ENCODE measurements at places on chromosomes 7 and 10.

GRCh38 chr7:44289341-44290251 is 35.8 kb downstream of the CAMK2B start:
- no peak for DNase-seq

DNA sequence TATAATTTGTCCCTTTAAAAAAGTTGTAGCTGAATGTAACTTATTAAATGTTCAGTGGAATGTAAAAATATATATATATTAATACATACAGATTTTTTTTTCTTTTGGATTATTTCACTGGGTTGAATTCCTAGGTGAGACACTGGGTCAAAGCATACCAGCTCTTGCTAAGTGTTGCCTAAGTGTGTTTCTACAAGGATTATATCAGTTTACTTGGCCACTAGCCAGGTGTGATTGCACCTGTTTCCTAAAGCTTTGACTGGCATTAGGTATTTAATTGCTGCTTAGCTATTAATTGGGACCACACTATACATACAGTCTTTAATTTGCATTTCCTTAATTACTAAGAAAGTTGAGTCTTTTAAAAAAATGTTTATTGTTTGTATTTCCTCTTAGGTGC is 5.5 kb upstream of the ELOVL3 start:
- DNase-seq: no peak

DNA sequence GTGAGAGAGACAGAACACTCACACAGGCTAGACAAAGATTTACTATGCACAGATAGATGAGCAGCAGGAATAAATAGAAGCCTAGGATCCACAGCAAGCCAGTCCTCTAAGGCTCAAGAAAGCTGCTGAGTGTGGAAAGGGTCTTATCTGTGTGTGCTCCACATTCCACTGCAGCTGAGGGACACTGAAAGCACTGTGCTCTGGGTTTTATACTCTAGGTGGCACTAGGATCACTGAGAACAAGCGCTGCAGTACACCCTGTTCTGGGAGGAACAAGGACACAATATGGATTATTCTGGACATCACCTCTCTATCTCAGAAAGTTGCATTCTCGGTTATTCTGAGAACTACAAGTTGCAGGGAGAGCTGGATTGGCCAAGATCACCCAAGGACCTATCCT is 4.9 kb upstream of the KLHL7 start:
- no peak for DNase-seq

DNA sequence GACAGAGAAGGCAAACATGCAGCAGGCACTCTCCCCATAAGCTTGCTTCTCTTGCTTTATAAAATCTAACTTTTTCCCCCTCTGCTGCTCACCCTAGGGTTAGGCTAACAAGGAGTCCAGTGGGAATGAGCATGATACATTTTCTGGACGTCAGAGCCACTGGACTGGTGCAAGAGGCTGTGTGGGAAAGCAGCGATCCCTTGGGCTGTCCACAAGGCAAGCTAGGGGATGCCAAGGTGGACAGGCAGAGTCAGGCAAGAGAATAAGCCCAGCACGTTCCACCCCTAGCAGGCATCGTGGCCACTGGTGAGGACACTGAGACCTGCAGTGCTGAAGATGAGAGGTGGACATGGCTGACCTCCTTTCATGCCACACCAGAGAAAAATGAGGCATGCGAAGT is 290.9 kb upstream of the ZMIZ1 start:
- no peak for DNase-seq

DNA sequence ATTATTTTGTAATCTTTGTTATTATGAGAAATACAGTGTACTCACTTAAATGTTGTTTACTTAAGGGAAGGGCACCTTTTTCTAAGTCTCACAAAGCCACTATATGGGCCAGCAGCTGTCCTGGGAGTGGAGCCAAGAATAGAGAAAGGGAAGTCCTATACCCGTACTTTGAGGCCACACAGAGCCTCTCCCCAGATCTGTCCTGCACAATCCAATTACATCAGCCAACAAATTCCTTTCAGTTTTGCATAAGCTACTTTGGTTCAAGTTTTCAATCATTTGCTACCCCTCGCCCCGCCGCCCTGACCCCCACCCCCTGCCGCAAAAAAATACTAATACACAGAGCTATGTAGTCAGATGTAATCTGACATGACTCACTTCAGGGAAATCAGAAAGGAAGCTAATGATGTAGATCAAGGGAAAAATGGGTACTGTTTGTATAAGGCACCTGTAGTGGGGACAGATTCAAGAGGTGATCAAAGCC is 297.4 kb upstream of the NEBL start:
- no peak for DNase-seq

DNA sequence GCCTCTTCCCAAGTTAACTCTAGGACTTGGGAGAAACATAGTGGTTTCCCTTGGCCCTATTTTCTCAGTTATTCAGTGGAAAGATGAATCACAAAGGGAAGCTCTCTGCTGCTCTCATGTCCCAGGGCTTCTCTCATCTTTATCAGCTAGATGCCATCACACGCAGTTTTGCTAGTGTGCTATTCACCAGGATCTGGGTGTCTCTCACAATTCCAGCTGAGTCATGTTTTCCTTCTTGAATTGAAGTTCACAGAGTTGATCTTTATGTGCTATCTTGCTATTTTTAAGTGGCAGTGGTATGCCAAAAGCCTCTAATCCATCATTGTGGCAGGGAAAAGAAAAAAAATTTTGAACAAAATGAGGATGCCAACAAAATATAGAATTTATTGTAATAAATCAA is 101.3 kb downstream of the TWIST1 start:
- no peak for DNase-seq

- DNase-seq: no peak
Measured at GRCh38 chr7:1591396-1591795, 21.6 kb upstream of the PSMG3 start.

- DNase-seq: no peak
Measured at GRCh38 chr7:90749774-90750173, 153.7 kb downstream of the CDK14 start.

DNA sequence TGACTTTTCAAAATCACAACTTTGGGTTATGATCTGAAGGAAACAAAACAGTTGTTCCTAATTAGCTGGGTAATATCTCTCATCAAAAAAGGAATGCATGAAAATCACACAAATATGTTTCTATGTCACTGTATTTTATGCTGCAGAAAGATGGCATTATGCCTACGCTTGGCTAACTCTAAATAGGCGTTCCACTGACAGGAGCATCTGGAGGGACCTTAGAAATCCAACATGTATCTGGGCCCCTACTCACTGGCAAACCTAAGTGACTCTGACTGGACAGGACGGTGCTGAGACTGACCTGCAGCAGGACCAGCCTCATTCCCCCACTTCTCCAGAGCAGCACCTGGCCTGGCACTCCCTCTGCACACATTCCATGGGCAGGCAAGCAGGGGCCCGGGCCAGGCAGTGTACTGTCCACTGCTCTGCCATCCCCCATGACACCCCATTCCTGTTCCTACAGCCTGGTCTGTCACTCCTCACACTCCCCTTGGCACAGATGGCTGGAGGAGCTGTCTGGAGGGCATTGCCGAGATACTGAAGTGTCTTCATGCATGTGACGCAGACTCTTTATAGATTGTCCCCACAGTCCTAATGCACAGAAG is 2.6 kb upstream of the MYL7 start:
- DNase-seq: no peak

DNA sequence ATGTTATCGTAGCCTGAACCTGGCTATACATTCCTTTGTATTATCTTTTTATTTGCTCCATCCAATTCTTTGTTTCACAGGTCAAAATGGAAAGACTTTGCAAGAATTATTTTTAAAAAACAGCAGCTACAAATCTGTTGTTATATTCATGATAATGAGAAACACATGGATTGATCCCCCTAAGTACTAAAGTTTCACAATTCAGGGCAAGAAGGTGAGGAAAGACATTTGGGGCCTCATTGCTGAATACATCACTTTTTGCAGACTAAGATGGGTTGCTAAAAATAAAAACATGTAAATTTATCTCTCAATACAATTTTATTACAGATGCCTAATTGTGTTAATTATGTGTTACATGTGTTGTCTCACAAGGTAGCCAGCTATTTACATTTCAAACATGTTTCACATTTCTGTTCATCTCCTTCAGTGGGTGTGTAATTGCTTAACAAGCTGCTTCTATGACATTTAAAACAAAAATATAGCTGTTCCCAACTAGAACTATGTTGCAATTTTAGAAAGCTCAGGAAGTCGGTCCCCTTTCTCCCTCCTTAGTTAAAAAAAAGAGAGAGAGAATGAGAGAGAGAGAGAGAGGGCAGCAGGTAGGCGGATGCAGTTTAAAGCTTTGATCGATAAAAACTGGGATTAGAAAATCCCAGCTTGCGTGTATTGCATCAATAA is 606.3 kb upstream of the FZD8 start:
- DNase-seq: no peak

DNA sequence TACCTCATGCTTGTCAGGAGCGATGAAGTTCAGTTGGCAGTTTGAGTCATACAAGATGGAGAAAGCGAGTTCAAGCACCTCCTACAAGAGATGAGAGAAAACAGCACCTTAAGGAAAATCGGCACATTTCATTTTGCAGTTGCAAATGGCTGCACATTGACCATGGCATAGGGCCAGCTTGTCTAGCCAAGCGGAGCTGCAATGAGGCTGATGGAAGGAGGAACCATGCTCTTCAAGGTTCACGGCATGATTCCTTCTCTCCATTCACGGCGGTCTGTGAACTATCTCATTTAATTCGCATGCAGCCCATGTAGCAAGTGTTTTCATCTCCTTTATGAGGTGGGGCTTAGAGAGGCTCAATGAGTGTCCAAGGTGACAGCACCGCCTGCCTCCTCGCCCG is 137.4 kb upstream of the AOAH start:
- no peak for DNase-seq

- no peak for DNase-seq
Measured at GRCh38 chr10:103282961-103283360, 6.0 kb downstream of the INA start.

DNA sequence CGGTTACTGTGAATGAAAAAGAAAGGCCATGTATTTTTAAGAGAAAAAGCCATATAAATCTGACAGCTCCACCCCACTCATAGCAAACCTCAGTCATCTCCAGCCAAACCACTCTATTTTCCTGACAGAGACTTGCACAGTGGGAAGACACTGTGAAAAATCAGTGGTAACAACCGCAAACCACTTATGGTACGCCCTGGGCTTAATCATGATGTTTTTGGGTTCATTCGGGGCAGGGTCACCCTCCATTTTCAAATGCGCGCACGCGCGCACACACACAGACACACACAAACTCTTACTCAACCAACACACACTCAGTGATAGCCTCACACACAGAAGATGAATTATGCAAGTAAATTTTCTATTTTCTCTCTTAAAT is 82.1 kb upstream of the HPS1 start:
- DNase-seq: no peak

GRCh38 chr10:78196964-78197363 is 163.3 kb downstream of the RPS24 start:
- no peak for DNase-seq

DNA sequence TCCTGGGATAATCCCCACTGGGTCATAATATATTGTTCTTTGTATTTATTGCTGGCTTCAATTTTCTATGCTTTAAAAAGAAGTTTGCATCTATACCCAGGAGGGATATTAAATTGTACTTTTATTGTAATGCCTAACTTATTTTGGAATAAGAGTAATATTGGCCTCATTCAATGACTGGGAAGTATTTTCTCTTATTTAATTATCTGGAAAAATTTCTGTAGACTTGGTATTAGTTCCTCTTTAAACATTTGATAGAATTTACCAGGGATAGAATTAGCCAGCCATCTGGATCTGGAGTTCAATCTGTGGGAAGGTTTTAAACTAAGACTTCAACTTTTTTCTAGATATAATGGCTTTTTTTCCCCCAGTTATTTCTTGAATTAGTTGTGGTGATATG is 115.2 kb upstream of the ZNF32 start:
- DNase-seq: no peak

- DNase-seq: no peak
Measured at GRCh38 chr10:52652431-52653262, 119.9 kb downstream of the MBL2 start.

DNA sequence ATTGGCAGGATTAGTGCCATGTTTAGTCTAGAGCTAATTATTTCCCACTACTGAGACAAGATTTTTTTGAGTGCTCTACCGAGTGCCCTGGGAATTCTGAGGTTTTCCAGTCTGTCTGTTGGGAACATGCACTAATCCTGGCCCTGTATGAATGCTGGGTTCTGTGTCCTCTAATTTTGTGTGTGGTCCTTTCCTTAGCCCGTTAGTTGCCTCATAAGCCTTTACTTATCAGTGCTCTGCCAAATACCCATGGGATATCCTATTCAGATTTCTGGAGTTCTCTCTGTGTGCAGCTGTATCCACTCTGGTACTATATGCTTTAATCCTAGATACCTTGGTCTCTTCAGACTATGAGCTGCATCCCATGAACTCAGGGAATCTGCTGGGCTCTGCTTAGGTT is 13.1 kb downstream of the CSGALNACT2 start:
- DNase-seq: no peak

DNA sequence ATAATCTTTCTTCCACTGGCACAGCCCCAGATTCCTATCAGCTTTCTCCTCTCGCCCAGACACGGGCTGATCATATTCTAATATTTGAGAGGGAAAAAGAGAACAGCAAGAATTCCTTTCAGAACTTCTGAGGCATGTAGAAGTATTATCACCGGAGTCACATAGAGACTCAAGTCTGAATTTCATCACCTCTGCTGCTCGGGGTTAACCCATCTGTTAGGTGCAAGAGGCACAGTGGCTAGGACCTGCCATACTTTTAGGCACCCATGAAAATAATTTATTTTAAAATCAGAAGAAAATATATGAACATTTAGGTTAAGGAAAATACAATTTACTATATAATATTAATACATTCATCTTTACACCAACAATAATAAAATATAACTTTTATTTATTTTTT is 21.0 kb downstream of the PANK1 start:
- DNase-seq: no peak

DNA sequence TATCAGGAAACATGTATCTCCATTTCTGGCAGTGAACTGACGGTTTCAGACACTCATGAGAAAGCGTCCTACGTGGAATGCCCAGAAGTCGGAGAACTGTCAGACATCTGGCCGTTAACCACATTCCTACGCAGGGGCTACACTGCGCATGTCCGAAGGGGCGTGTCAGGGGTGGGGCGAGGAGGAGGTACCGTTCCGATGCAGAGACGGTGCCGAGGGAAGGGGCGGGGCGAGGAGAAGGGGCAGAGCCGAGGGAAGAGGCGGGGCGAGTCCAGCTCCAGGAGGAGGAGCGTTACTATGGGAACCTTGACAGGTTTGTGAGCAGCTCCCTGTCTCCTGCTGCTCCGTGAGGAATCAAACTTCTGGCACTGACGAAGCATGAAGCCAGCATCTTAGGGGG is 366.9 kb upstream of the NUPR2 start:
- no peak for DNase-seq

- DNase-seq: no peak
Measured at GRCh38 chr10:8428654-8429053, 374.2 kb downstream of the GATA3 start.

- DNase-seq: no peak
Measured at GRCh38 chr10:70114902-70115301, 17.7 kb downstream of the AIFM2 start.

All from NCI-H2081 treated with DMSO at 0.1 percent for 48 hours (cell line).